ENCODE measurements at places on chromosomes 3 and 15. TPM values are rescaled to one million over a fixed set of nuclear protein-coding genes. Genes with fewer than 3 reads are reported as not detected.

The DUOXA2 gene
- polyA plus RNA-seq, result not detected

The ESYT3 gene
- polyA plus RNA-seq, result 0.75 TPM

The ILDR1 gene
- 8.0 TPM for polyA plus RNA-seq

The KNG1 gene
- polyA plus RNA-seq, result 138 TPM
